ENCODE measurements at places on chromosomes 13 and 19.

DNA sequence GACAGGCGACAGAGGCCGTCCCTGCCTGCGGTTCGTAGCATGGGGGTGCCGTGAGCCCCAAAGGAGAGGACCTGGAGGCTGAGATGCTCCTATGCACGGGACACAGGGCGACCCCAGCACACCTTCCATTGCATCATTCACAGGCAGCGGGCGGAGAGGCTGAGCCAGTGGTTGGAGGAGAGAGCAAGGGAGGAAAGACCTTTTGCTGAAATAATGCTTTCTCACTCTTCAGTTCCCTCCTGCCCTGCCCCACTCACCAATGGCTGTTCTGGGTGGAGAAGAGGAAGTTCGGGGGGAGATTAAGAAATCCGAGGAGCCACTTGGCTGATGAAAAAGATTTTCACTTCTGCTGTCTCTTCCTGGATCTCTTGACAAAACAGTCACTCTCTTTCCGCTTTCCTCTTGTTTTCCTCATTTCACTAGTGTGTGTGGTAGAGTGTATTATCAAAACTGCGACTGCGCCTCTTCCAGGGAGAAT, at the start of gene NLRP12:
Gene NLRP12, minus strand, starts transcription at position 181 of the 478 bp plus-strand sequence. Its CDS starts 140 bp downstream, at position 41.
- DNase-seq: no peak

DNA sequence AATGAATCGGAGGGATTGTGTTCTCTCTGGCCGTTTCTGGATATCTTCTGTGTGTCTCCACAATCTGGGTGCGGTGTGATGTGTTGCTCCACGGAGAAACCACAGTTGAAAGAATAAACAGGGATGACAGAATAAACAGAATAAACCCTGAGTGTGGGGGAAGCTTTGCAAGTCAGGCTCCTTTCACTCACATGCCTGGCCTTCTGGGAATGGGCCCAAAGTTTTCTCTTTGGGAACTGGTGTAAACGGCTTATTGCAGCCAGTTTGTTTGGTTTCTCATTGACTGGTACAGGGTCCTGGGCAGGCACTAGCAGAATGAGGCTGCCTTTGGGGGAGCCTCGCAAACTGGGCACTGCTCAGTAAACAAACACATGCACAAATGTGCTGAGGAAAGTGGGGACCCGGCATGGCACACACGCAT, 324.7 kb downstream of the DLEU7 start:
- DNase-seq: no peak

- no peak for DNase-seq
Measured at GRCh38 chr13:33636955-33637670, 180.8 kb upstream of the RFC3 start.

GRCh38 chr19:7266832-7267231, 27.4 kb downstream of the INSR start:
- DNase-seq: no peak

- DNase-seq: no peak
Measured at GRCh38 chr19:38569368-38569983, 48.3 kb downstream of the MAP4K1 start.

DNA sequence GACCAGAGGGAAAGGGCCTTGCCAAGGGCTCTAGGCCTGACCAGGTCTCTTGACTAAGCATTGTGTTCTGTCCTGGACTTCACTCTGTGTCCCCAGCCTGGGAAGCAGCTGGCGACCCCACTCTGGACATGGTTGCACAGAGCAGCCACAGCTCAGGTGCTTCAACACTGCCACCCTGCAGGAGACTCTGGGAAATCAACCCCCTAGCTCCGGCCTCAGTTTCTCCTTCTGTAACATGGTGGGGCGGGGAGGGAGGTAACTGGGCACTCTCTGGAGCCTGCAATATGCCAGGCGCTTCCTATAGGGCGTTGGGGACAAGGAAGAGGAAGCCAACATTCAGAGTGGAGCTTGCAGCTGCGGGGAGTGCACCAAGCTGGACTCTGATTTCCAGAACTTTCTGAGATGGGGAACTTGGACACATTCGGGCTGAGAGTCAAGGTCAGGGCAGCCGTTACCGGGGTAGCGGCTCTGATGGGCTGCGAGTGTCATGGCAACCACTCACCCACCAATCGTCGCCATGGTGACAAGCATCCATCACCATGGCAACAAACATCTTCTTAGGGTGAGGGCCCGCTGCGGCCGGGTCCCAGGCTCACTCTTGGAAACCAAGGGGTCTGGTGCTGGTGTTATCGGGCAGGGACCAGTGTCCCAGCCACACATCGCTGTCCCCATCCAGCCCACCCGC, 12.8 kb downstream of the F2RL3 start:
- no peak for DNase-seq

- DNase-seq: no peak
Measured at GRCh38 chr13:23506071-23506806, 64.0 kb upstream of the TNFRSF19 start.

GRCh38 chr13:77584106-77584505, 48.6 kb downstream of the SCEL start:
- no peak for DNase-seq

GRCh38 chr13:37501187-37501586, 97.4 kb downstream of the POSTN start:
- no peak for DNase-seq

DNA sequence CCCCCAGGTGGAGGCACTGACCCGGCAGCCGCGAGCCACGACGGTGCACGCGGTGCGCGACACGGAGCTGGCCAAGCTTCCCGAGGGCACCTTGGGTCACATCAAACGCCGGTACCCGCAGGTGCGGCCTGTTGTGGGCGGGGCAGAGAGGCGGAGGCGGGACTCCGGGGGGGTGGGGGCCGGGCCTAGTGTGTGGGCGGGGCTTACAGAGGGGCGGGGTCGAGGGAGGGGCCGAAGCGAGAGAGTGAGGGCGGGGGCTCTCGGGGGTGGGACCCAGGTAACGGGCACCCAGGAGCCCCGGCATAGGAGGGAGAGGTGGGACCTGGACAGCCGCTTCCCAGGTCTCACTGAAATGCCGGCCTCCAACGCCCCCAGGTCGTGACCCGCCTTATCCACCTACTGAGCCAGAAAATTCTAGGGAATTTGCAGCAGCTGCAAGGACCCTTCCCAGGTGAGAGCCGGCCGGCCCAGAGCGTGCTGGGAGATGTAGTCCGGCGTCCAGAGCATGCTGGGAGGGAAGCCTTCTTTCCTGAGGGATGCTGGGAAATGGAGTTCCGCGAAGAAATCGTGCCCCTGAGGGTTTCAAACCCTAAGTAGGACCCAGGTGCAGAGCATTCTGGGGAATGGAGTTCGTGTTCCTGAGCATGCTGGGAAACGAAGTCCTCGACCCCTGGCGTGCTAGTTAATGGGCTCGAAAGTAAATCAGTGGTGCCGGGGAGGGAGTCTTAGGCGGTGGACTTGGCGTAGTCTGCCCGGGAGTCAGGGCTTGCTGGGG, 15.7 kb downstream of the PNPLA6 start:
- DNase-seq: peak; percentile 74

DNA sequence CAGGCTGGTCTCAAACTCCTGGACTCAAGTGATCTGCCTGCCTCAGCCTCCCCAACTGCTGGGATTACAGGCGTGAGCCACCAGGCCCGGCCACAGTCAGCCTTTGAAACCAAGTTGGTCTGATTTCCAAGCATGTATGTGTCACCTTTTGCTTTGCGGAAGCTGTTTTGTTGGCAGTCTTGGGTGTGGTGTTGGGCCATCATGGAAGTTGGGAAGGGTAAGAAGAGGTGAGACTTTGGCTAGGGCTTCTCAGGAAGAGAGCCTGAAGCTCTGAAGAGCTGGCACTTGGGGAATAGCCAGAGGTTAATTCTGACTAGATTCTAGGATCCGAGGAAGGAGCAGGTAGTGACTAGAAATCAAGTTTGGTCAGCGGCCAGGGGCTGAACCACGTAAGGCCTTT, 2.8 kb downstream of the RSPH6A start:
- DNase-seq: no peak
